Hepatocyte (in vitro differentiated cells): ENCODE measurements at places on chromosomes 3 and 15. TPM values are rescaled to one million over a fixed set of nuclear protein-coding genes. Genes with fewer than 3 reads are reported as not detected.

DNA sequence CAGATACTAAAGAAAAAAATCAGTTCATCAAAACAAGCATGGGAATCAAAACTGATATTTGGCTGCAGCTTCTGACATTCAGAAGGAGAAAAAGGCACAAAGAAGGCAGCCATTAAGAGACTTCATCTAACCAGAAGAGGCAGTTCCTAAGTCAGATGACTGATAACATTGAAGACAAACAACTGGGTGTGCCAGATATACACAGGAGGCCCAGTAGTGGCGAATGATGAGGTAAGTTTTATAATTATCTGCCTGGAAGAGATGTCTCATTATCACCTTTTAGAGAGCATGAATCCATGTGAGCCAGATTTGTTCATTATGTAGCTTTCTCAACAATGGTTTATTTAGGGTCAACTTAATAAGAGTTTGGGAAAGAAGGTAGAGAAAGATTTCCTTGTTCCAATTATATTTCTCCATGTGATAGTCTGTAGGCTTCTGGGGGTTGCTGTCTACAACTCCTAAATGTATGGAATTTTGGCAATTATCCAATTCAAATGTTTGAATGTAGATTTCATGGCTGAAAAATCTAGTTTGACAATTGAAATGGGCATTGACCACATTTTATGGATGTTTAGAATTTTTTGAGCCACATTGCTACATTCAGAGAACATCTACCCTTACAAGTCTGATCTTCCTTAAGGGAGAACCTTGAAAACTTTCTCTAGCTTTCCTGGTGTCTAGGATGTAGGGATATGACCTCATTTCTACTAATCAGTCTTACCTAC is 50.4 kb upstream of the RASGRF1 start:
- no peaks in the 10 kb centered on the region for H3K4me1 ChIP-seq
- no peak overlapping the region for H3K4me3 ChIP-seq
- H3K27ac ChIP-seq, result no peak overlapping the region
- H3K36me3 ChIP-seq, result no peaks in the 10 kb centered on the region
- DNase-seq, result no peak
- H3K27me3 ChIP-seq, result no peaks in the 10 kb centered on the region

GRCh38 chr3:195240939-195241338 is 30.0 kb downstream of the XXYLT1 start:
- H3K4me3 ChIP-seq, result no peak overlapping the region
- H3K36me3 ChIP-seq, result no peaks in the 10 kb centered on the region
- H3K4me1 ChIP-seq, result peaks cover 8% of the 10 kb centered on the region

Gene CLDN11
- 21.9 and 29.5 TPM in 2 replicates for total RNA-seq

- no peaks in the 10 kb centered on the region for H3K4me1 ChIP-seq
- DNase-seq, result no peak
- H3K27ac ChIP-seq, result no peak overlapping the region
- H3K27me3 ChIP-seq, result no peaks in the 10 kb centered on the region
- no peaks in the 10 kb centered on the region for H3K36me3 ChIP-seq
Measured at GRCh38 chr3:189586941-189587663, 44.1 kb upstream of the TP63 start.

Gene ADGRG7
- 33.3 and 34.1 TPM in 2 replicates for total RNA-seq

DNA sequence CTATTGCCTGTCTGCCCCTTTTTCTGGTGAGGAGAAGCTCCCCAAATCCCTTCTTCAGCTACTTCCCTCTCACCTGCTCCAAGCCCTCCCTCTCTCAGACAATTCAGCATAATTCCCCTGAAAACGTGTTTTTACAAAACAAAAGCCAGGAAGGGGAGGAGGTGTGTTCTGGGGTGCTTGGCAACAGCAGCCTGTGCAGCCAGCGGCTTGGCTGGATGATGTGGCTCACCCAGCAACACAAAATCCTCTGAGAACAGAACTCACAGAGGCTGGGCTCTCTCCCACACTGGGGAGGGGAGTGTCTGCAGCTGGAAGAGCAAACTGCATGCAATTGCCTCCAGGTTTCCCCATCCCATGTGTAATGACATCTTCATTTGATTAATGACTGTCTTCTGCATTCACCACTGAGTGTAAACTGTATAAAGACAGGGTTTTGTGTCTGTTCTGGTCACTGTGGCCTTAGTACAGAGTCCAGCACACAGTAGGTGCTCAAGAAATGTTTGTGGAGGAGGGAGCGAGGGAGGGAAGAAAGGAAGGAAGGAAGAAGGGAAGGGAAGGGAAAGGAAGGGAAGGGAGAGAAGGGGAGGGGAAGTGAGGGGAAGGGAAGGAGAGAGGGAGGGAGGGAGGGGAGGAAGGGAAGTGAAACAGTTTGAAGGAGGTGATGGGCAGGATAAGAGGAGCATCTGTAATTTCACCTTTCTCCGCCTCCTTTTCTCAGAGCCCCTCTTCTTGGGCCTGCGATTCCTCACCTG is 70.1 kb upstream of the GLCE start:
- peak; percentile 55 for DNase-seq
- H3K27me3 ChIP-seq, result no peaks in the 10 kb centered on the region
- no peak overlapping the region for H3K4me3 ChIP-seq
- no peak overlapping the region for H3K27ac ChIP-seq
- no peaks in the 10 kb centered on the region for H3K4me1 ChIP-seq

Gene GUCA1C
- 0.28 TPM in 1 of 2 replicates, not detected in the other for total RNA-seq

DNA sequence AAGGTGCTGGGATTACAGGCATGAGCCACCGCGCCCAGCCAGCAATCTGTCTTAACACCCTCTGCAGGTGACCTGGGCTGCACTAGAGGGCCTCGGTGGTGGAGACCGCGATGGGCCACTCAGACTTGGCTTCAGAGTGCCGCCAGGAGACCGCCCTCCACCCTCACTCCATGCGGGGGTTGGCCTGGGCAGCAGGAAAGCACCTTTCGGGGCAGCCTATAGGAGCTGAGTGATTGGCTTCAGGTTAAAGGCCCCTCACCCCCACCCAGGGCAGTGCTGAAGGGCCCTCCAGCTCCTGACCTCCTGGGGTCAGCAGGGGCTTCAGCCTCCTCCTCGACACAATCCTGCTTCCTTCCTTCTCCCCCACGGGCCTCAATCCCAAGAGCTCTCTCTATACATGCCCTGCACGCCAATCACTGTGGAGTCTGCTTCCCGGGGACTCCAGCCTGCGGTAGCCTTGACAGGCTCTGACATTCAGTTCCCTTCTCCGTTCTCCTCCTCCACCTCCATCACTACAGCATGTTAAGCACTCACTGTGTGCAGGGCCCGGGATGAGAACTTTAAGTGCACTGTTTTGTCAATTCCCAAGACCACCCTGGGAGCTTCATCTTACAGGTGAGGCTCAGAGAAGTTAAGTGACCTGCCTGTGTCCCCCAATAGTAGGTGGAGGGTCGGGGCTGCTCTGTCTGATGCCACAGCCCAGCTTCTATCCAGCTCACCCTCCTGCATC is 225.3 kb downstream of the XXYLT1 start:
- H3K4me3 ChIP-seq, result no peak overlapping the region
- H3K27me3 ChIP-seq, result no peaks in the 10 kb centered on the region
- H3K27ac ChIP-seq, result no peak overlapping the region
- DNase-seq, result no peak
- no peaks in the 10 kb centered on the region for H3K36me3 ChIP-seq
- no peaks in the 10 kb centered on the region for H3K4me1 ChIP-seq

- DNase-seq, result no peak
- no peaks in the 10 kb centered on the region for H3K36me3 ChIP-seq
- H3K4me3 ChIP-seq, result no peak overlapping the region
Measured at GRCh38 chr3:188000361-188000861, 153.5 kb upstream of the LPP start.

- H3K36me3 ChIP-seq, result no peaks in the 10 kb centered on the region
- no peak overlapping the region for H3K4me3 ChIP-seq
- H3K27me3 ChIP-seq, result no peaks in the 10 kb centered on the region
- no peak overlapping the region for H3K27ac ChIP-seq
- DNase-seq, result no peak
- peaks cover 7% of the 10 kb centered on the region for H3K4me1 ChIP-seq
Measured at GRCh38 chr3:45952456-45952855, 9.2 kb downstream of the CXCR6 start.

GRCh38 chr15:24269923-24270322 is 405.7 kb upstream of the NPAP1 start:
- H3K27ac ChIP-seq, result no peak overlapping the region
- H3K27me3 ChIP-seq, result no peaks in the 10 kb centered on the region
- H3K4me1 ChIP-seq, result no peaks in the 10 kb centered on the region
- no peak overlapping the region for H3K4me3 ChIP-seq
- no peak for DNase-seq
- H3K36me3 ChIP-seq, result no peaks in the 10 kb centered on the region

DNA sequence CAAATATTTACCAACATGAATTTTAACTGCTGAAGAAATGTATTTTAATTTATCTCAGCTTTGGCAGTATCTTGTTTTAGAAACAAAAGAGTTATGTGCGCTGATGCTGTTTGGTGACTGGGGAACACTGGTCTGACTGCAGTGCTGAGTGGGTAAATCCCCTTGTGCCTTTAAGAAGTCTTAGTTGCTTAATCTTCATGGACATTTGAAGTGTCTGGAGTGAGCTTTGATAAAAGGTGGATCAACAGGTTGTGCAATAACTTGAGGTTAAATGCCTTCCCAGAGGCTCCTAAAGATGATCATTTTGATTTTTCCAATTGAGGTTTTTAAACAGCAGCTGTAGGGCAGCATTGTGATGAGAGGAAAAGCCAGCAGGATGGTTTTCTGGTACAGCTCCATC is 68.7 kb downstream of the TP63 start:
- H3K27ac ChIP-seq, result no peak overlapping the region
- no peak overlapping the region for H3K4me3 ChIP-seq
- H3K27me3 ChIP-seq, result no peaks in the 10 kb centered on the region
- H3K4me1 ChIP-seq, result peaks cover 13% of the 10 kb centered on the region
- no peak for DNase-seq
- no peaks in the 10 kb centered on the region for H3K36me3 ChIP-seq

Gene MRPL46
- total RNA-seq, result 29.0 and 33.3 TPM in 2 replicates

Gene QRICH1
- total RNA-seq, result 57.7 and 79.9 TPM in 2 replicates

DNA sequence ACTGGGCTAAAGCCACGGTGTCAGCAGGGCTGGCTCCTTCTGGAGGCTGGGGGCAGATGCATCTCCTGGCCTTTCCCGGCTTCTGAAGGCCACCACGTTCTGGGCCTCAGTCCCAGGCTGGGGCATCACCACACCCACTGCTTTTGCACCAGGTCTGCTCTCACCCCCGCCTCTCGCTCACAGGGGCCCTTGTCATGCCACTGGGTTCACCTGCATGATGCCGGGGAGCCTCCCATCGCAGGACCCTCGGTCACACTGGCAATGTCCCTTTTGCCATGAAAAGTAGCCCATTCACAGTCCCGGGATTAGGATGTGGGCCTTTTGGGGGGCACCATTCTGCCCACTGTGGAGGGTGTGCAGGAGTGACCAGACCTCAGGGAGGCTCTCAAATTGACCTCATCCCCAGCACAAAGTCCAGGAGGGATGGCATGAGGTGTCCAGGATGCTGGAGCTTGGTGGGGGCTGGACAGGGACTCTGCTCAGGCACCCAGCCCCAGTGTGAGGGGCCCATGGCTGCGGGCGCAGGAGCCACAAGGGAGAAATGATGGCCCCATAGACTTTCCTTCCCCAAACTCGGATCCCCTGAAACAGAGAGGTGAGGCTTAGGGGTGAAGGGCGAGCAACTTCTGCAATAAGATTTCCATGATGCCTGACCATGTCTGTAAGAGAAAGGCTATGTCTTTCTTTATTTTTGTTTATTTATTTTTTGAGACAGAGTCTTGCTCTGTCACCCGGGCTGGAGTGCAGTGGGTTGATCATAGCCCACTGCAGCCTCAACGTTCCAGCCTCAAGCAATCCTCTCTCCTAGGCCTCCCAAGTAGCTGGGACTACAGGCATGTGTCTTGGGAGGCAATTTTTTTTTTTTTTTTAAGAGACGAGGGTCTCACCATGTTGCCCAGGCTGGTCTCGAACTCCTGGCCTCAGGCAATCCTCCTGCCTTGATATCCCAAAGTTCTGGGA is 189.1 kb downstream of the GOLGA6L6 start:
- H3K36me3 ChIP-seq, result no peaks in the 10 kb centered on the region
- DNase-seq, result peak; percentile 22
- no peaks in the 10 kb centered on the region for H3K27me3 ChIP-seq
- no peaks in the 10 kb centered on the region for H3K4me1 ChIP-seq

DNA sequence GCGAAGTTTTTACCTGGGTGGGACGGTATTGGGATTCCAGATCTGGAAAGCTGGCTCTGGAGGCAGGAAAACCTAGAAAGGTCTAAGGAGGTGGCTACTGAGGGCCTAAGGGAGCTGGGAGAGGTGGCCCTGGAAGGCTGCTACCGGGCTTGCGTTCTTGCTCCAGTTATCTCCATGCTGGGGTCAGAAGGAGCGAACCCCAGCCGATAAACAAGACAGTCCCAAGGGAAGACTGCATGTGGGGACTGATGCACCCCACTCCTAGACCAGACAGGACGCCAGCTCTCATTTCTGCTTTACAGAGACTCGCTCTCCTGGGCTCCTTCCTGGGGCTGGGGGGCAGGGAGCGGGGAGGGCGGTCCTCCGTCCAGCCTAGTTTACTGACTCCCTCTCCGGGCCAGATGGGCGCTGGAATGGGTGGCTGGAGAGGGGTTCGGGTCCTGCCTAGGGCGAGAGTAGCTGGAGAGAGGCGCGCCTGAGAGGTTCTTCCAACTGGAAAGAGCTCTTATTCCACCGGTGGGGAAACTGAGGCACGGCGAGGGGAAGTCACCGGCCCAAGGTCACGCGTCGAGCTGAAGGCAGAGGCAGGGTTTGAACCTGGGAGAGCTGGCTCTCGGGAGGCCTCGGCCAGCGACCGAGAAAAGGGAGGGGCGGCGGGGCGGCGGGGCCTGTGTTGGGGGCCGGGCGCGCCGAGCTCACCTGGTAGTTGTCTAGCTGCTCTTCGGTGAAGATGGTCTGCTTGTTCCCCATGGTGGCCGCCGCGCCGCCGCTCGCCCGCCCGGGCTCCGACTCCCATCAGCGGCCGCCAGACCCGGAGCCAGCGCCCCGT is 565 bp downstream of the CIB2 start:
- peaks cover 44% of the 10 kb centered on the region for H3K4me1 ChIP-seq
- H3K4me3 ChIP-seq, result peak overlapping the region; percentile 21
- no peak for DNase-seq
- H3K27me3 ChIP-seq, result no peaks in the 10 kb centered on the region
